ENCODE measurements at places on chromosomes 16 and 17.
A peak's percentile ranks its signal among the peaks of the same experiment; 100 is the strongest.

- H3K27me3 ChIP-seq, result no peaks in the 10 kb centered on the region
- no peak overlapping the region for H3K4me3 ChIP-seq
- peaks cover 31% of the 10 kb centered on the region for H3K4me1 ChIP-seq
Measured at GRCh38 chr17:8468980-8469379, 33.3 kb downstream of the NDEL1 start.

GRCh38 chr16:84786605-84787262 is 33.1 kb upstream of the CRISPLD2 start:
- no peak overlapping the region for H3K4me3 ChIP-seq
- H3K27me3 ChIP-seq, result no peaks in the 10 kb centered on the region

DNA sequence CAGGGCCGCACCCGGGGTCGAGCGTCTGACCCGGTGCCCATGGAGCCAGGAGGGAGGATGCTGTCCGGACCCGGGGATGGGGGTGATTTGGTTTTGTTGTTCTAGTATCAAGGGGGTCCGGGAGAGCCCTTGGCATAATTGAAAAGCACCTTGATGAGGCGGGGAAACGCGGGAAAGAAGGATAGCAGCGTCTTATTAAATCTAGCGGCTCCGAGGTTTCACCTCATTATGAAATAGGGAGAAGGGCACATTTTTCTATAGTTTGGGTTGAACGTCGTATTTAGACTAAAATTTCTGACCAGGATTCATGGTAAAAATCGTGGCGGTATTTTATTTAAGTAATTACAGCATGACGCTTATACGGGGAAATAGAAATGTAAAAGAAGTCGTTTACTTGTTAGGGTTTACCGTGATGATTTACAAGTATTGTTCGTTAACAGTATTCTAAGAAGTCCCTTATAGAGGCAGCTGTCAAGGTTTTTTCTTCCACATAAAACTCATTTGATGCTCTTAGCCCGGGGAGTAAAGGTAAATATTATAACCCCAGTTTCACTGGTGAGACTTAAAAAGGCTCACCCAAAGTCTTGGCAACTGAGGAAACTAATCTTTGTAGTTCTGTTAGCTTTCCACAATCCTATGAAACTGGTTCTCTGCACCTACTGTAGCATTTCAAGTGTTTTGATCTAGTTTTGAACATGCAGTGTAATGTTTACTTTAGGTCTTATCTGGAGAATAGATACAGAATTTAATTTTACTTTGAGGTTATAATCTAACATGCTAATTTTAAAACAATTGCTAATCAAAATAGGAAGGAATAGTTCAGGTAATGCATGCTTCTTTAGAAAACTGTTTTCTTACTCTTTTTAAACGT is 756 bp downstream of the LUC7L3 start:
- no peaks in the 10 kb centered on the region for H3K36me3 ChIP-seq
- H3K27me3 ChIP-seq, result no peaks in the 10 kb centered on the region
- H3K4me1 ChIP-seq, result peaks cover 42% of the 10 kb centered on the region
- peak overlapping the region; percentile 99 for H3K27ac ChIP-seq

GRCh38 chr17:30788918-30789317 is 35.6 kb downstream of the CRLF3 start:
- H3K36me3 ChIP-seq, result peaks cover 15% of the 10 kb centered on the region
- H3K4me1 ChIP-seq, result peaks cover 22% of the 10 kb centered on the region
- DNase-seq, result no peak
- peak overlapping the region; percentile 56 for H3K27ac ChIP-seq
- no peaks in the 10 kb centered on the region for H3K27me3 ChIP-seq

Measured in chondrocyte (in vitro differentiated cells).